ENCODE measurements at places on chromosomes 3 and 15. TPM values are rescaled to one million over a fixed set of nuclear protein-coding genes. Genes with fewer than 3 reads are reported as not detected.

The THRB gene
- 149 TPM for total RNA-seq

The CPLX3 gene
- total RNA-seq = 3.7 TPM

The SEMA6D gene
- total RNA-seq = 59.6 TPM

The LRTM1 gene
- not detected for total RNA-seq

The CORO2B gene
- 93.4 TPM for total RNA-seq

The UNC13C gene
- total RNA-seq = 52.2 TPM

The CA12 gene
- 2.3 TPM for total RNA-seq

The SCN11A gene
- total RNA-seq = 0.97 TPM

The CYP1A1 gene
- not detected for total RNA-seq

The CYP1A2 gene
- not detected for total RNA-seq

- DNase-seq = no peak
Measured at GRCh38 chr15:96053781-96054428, 276.6 kb upstream of the NR2F2 start.

DNA sequence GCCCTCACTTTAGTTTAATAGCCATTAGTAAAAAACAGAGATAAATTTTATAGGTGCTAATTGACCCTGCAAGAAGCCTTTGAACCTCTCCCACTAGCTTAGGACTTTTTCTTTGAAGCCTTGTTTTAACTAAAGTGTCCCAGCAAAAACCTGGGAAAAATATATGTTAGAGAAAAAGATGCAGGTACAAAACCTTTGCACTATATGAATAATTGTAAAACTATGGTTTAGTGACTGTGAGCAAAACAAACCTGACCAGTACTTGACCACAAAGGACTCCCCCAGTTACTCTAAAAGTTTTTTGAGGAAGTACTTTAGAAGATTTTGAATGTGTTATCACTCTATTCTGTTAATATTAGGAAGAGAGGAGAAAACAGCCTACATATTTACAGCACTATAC lies 123.3 kb upstream of the TP63 start:
- DNase-seq = no peak

- peak; percentile 24 for DNase-seq
Measured at GRCh38 chr3:50644561-50644960, 27.6 kb downstream of the MAPKAPK3 start.

DNA sequence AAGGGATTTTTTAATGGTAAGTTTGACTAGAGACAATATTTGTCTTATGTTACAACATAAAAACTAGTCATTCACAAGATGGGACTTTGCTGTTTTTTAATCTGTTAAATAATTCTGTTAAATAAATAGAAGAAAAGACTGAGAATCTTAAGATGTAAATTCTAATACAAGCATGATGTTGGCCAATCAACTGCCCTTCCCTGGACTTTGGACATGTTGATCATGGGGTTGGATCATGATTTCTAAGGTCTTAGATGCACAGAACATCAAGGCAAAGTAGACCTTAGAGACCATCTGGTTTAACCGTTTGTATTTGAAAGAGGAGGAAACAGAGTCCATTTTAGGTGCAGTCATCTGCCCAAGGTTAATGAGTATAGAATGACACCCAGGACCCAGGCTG lies 10.9 kb downstream of the MASP1 start:
- no peak for DNase-seq

GRCh38 chr3:37812499-37812896 lies 49.2 kb upstream of the CTDSPL start:
- no peak for DNase-seq

DNA sequence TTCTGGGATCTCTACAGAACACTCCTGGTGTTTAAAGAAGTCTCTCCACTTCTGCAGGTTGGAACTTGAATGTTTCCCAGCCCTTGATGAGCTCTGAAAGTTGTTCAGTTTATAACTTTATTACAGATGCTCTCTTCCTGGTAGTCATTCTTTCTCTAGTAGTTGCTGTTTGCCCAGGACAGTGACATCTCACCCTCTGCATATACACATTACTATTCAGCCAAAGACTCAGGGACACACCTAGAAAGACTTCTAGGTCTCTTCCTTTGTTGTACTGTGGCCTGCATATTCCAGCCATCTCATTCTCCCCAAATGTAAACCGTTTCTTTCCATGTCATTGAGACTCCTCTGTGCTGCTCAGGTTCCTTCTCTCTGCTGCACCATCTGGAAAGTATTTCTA lies 76.7 kb downstream of the MITF start:
- DNase-seq = no peak

GRCh38 chr3:12813967-12814366 lies 17.5 kb downstream of the CAND2 start:
- DNase-seq = no peak

GRCh38 chr15:77836121-77836692 lies 203.5 kb upstream of the LINGO1 start:
- DNase-seq = no peak

DNA sequence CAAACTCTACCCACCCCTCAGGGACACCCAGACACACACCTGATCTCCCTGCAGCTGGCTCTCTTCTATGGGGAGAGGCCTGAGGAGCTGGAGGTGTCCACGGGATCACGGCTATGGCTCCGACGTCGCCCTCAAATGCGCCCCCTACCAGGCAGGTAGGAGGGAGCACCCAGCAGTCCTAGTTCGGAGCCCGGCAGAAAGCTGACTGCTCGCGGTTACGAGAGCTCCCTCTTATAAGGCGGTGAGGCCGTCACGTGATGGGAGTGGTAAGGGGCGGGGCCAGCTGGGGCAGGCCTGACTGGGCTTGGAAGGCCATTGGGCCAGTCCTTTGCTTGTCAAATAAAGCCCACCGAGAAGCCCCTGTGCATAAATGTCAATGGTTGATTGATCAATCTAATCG lies at the start of gene PRR20G:
PRR20G (minus strand) TSS at position 207 of the 400 bp plus-strand sequence. CDS start 681 bp downstream, outside the sequence.
- no peak for DNase-seq

GRCh38 chr15:82807920-82808633 lies 1.4 kb upstream of the WHAMM start:
- DNase-seq = no peak

- DNase-seq = no peak
Measured at GRCh38 chr3:181860235-181860634, 148.5 kb downstream of the SOX2 start.

DNA sequence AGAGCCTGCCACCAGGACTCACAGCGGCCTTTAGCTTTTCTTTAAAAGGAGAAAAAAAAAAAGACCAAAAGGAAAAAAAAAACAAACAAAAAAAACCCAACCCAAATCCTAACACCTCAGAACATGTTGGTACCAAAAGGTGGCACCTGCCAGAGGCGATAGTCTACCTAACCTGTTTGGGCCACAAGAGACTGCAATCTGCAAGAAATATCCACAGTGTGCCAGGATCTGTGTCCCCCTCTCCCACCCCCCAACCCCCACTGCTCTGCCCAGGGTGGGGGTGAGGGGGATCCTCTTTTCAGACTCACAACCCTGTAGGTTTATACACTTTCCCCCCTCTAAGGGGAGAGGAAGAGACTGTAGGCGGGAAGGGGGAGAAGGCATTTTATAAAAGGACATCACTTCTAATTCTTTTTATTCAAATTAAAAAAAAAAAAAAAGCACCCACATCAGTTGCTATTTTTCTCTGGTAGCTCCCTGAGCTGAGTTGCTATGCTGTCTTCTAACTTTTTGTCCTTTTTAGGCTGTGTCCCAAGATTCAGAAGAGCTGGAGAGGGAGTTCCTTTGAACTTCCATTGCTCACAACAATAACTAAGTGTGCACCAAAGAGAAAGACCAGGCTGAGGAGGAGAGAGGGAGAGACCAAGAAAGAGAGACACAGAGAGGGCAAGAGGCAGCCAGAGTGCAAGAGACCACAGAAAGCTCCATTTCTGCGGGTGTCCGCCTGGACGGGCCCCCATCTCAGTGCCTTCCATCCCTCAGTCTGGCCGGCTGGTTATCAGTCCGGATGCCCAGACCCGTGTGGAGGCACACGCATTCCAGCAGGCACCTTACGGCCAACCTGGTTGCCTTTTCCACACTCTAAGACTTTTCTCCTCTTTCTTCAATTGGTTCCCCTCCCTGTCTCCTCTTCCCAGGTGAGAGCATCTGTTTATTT lies 48.9 kb downstream of the TLE3 start:
- DNase-seq = no peak

GRCh38 chr3:100047455-100048141 lies 66.7 kb downstream of the FILIP1L start:
- no peak for DNase-seq

DNA sequence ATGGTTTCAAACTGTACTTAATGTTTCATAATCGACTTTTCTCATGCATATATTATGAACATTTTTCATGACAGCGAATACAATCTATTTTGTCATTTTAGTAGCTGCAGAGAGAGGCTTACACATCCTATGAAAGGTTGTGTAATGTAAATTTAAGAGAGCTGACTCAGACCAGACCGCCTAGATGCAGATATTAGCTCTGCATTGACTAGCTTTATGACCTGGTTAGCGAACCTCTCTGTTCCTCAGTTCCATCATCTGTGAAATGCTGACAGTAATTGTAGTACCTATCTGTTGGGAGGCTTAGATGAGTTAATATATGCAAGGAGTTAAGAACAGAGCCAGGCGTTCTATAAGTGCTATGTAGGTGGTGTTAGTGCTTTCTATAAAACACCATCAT lies 116.2 kb upstream of the RASGRP1 start:
- no peak for DNase-seq

GRCh38 chr15:73341886-73342600 lies 26.7 kb downstream of the HCN4 start:
- no peak for DNase-seq

DNA sequence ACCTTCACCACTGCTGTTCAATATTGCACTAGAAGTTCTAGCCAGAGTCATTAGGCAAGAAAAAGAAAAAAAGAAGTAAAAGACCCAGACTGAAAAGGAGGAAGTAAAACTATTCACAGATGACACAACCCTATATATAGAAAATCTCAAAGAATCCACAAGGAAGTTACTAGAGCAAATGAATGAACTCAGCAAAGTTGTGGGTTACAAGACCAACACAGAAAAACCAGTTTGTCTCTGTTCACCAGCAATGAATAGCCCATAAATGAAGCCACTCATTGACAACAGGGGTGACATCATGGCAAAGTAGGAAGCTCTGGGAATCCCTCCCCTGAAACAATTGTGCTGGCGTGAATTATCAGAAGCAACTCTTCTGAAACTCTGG lies 4.6 kb downstream of the CFAP100 start:
- no peak for DNase-seq

GRCh38 chr15:48475600-48476395 lies 144.6 kb downstream of the DUT start:
- no peak for DNase-seq

DNA sequence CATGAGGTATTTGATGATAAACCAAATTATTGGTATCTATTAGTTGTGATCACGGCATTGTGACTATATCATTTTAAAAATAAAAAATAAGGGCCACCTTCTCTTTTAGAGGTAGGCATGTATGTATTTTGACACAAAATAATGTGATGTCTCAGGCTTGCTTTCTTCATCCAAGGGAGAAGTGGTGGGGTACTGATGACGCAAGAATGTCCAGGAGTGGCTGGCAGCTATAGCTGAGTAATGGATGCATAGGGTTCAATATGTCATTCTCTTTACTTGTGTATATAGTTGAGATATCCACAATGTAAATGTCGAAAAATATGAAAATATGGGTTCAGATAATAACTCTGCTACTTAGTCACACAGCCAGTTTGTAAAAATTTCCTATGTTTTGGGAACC lies 46.8 kb upstream of the NSMCE3 start:
- DNase-seq = no peak

- no peak for DNase-seq
Measured at GRCh38 chr3:46433841-46434240, 26.8 kb downstream of the CCRL2 start.

GRCh38 chr15:42151141-42151561 lies 5.3 kb downstream of the PLA2G4F start:
- peak; percentile 10 for DNase-seq

DNA sequence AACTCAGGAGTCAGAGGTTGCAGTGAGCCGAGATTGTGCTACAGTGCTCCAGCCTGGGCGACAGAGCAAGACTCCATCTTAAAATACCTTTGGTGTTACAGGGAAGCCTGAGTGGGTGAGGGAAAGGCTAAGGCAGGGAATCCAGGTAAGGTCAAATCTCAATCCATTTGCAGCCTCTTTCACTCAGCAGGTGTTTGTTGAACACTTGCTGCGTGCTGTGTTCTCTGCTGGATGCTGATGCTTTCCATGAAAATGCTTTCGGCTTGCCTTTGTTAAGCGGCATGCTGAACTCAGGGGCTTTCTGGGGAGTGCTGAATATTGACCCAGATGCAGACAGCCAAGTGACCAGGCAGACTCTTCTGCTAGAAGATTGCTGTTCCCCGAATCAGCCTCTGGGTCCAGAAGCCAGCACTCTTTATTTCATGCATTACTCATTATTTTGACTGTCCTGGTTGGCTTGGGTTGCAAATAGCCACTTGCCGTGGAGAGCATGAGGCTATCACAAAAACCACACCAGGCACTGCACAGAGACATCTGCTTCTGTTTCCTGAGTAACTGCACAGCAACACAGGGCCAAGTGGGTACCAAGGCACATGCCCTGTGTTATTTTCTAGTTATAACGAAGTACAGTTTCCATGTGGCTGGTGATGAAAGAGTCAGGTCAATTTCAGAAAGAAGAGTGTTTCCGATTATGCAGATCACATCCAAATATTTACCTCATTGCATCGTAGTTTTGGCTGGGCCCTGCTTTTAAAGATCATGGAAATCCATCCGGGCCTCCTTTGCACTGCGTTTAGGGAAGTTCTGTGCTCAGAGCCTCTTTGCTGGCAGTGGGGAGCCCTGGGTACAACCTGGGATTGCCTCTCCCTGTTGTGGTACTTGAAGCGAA lies 88.6 kb downstream of the THSD4 start:
- DNase-seq = no peak

GRCh38 chr3:66115858-66116654 lies 77.3 kb upstream of the MAGI1 start:
- peak; percentile 74 for DNase-seq

GRCh38 chr3:161423911-161424522 lies 52.7 kb upstream of the SPTSSB start:
- no peak for DNase-seq

DNA sequence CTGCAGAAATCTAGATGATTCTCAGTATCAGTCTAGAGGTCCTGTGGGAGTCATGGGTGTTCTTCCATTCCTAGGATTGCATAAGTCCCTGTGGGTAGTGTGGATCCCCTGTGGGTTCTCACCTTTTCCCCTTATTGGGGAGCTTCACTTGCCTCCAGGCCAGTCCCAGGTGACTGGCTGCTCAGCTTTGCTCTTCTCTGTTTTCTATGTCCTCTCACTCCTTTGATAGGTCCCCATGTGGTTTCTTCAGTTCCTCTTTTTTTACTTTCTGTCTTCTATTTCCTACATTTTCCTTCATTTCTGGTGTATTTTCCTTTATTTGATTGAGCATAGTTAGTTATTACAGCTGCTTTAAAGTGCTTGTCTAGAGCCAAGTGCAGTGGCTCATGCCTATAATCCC lies 10.9 kb downstream of the TEX55 start:
- DNase-seq = no peak

DNA sequence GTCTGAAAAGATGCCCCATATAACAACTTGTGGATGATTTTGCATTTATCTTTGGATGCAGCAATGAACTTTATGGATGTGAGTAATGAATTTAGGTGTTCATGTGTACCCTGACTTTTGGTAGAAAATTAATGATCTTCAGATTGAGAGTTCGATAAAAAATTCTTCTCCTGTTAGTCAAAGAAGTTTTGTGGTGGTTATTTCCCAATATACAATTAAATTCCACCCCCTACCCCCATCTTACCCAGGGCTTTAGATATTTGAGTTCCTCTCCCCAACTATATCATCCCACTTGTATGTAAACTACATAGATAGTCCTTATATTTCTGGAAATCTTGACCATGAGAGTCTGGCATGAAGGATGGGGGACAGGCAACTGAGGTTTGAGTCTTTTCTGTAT lies 126.1 kb upstream of the ALDH1A3 start:
- no peak for DNase-seq

GRCh38 chr3:38000965-38001455 lies 10.4 kb downstream of the VILL start:
- DNase-seq = no peak

All from dorsolateral prefrontal cortex (tissue), 122 donors.